ENCODE measurements at places on chromosomes 7 and 10.

DNA sequence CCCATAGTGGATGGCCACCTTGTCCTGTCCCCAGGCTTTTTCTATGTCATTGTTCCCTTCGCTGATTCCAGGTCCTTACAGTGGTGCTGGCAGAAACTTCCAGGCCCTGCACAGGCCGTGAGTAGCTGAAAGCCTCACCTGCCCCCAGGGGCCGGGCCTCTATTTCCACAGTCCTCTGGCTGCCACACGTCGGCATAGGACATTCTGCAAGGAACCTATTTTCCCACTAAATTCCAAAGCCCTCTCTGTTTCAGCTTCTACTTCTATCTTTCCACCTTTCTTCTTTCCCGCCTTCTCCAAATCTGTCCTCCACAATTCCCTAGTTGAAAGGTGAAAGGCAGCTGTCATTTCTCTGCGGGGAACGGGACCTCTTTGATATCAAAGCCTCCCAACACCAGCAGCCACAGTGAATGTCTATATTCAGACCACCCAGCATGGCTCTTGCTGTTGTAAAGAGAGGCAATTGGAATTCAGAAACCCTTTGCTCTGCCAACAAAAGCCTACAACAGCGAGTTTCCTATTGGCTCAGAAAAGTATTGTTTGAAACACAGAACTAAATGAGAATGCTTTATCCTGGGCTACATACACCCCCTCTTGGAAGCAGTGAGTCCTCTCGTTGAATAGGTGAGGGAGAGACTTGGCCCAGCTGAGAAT, 607.7 kb downstream of the GALNT17 start:
- H3K4me3 ChIP-seq: no peak overlapping the region
- no peaks in the 10 kb centered on the region for H3K4me1 ChIP-seq
- peaks cover 8% of the 10 kb centered on the region for H3K27me3 ChIP-seq
- no peak overlapping the region for H3K27ac ChIP-seq

DNA sequence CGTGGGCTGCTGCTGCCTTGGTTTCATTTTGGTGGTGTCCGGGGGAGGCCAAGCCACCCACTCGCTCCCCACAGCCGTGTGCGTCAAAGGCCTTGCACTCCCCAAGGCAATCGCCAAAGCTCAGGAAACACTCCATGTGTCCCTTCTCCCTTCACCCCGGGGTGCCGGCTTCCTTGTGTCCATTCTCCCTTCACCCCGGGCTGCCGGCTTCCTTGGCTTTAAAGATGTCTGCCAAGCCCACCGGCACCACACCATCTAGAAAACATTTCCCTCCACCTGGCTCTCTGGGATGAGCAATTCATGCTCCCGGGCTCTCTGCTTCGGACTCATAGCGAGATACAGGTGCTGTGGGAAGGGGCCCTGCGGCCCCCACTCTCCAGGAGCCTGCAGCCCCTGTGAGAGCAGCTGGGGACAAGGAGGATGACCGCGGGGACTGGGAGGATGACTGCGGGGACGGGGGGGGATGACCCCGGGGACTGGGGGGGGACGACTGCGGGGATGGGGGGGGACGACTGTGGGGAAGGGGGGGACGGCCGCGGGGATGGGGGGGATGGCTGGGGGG, 322.1 kb downstream of the DNAJB6 start:
- DNase-seq: peak; percentile 69
- no peaks in the 10 kb centered on the region for H3K36me3 ChIP-seq
- no peak overlapping the region for H3K27ac ChIP-seq
- no peaks in the 10 kb centered on the region for H3K4me1 ChIP-seq
- H3K4me3 ChIP-seq: no peak overlapping the region

GRCh38 chr7:26861050-26861449, 3.3 kb downstream of the SKAP2 start:
- H3K4me3 ChIP-seq: no peak overlapping the region
- no peak for DNase-seq
- H3K36me3 ChIP-seq: no peaks in the 10 kb centered on the region
- H3K27me3 ChIP-seq: no peaks in the 10 kb centered on the region

DNA sequence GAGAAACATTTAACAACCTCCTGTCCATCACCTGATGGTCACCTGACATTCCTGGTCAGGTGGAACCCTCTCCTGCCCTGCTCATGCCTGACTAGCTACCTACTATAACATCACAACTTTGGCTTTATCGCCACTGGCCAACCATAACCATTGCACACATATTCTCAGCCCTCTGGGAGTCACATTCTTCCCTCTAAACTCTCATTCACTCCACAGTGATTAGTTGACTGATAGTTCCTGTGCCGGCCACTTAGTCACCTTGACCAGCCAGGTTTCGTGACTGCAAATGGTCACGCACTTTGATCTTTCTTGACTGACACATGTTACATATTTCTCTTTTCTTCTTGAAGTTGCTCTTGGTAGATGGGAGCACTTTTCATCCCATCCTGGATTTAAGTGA, 50.1 kb downstream of the GNAI1 start:
- no peak overlapping the region for H3K4me3 ChIP-seq
- no peaks in the 10 kb centered on the region for H3K27me3 ChIP-seq
- no peak overlapping the region for H3K27ac ChIP-seq
- H3K36me3 ChIP-seq: no peaks in the 10 kb centered on the region

DNA sequence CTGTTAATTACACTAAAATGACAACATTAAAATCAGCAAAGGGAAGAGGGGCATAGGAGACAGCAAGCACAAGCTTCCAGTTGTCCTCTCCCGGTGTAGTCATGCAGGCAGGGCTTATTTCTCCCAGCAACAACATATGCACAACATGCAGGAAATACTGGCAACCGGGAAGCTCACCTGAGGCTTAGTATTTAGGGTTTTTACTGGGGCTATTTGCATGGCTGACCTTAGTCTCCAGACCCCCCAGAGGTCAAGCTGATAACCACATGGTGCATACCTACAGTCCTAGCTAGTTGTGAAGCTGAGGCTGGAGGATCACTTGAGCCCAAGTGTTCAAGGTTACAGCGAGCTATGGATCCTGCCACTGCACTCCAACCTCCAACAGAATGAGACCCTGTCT, 12.8 kb upstream of the JMJD1C start:
- peaks cover 3% of the 10 kb centered on the region for H3K4me1 ChIP-seq
- no peaks in the 10 kb centered on the region for H3K36me3 ChIP-seq
- no peak for DNase-seq
- H3K27me3 ChIP-seq: no peaks in the 10 kb centered on the region

DNA sequence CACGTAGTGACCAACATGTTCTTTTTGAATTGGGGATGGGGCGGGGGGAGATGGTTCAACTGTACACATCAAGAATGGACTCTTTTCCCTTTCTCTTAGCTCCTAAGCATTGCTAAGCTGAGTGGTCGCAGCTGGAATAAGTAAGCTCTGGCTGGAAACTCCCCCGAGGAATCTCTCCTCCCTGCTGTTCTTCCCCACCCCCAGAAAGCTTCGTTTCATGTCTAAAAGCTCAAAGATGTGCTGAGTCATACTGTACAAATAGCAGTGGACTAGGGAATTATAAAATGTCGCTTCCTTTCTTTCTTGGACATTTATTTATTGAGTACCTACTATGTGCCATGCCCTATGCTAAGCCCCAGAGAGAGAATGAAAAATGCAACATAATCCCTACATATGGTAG, 191.1 kb upstream of the ADO start:
- no peak for DNase-seq
- no peaks in the 10 kb centered on the region for H3K4me1 ChIP-seq
- no peaks in the 10 kb centered on the region for H3K36me3 ChIP-seq
- no peak overlapping the region for H3K27ac ChIP-seq
- H3K27me3 ChIP-seq: no peaks in the 10 kb centered on the region

DNA sequence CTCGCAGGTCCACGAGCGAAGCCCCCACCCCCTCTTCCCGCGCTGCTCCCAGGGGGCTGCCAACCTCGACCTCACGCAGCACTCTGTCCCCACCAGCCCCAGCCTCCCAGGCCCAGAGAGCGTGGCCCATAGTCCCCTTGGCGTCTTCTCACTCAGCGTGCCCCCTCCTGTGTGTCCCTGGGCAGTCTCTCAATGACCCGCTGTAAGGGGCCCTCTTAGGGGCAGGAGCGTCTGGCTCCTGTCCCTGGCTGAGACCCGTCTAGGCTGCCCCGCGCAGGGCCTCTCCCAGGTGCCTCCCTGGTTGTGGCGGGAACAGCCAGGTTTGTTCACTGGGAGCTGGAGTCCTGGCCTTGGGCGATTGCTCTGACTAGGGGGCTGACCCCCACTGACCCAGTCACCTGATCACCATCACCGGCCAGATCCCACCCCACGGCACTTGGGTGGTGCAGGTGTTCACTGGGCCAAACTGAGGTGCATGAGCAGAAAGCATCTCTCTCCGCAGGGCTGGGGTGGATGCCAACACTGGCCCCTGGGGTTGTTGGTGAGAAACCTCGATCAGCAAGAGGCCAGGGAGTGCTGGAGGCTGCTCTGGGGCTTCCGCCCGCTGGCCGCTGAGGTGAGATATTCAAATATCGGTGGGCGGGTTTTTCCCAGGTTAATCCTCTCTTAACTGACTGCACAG, 12.6 kb upstream of the WDFY4 start:
- peaks cover 11% of the 10 kb centered on the region for H3K27me3 ChIP-seq
- DNase-seq: no peak
- no peaks in the 10 kb centered on the region for H3K4me1 ChIP-seq
- no peaks in the 10 kb centered on the region for H3K36me3 ChIP-seq

DNA sequence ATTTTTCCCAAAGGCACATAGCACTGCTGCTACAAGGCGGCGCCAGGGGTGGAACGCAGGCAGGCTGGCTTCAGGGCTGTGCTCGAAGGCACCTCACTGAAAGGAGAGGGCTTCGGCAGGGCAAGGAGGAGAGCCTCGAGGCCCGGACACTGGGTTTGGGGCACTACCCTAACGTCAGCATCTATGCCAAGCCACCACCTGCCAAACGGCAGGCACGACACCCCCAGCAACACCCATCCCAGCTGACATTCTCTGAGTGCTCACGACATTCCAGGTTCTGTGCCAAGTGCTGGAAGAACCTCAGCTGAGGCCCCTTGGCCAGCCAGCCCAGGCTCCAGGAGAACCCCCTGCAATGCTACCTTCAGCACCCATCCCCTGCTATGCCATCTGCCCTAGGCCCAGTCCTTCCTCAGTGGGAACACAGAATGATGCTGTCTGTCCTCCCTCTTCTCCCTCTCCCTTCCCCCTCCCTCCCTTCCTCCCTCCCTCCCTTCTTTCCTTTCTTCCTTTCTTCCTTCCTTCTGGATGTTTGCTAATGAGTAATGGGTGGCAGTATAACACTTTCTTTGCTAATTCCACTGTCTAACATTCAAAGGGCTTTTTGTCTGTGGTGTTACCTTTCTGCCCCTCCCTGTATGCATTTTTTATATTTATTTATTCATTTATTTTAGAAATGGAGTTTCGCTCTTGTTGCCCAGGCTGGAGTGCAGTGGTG, 24.3 kb downstream of the ZCCHC24 start:
- DNase-seq: no peak
- peaks cover 82% of the 10 kb centered on the region for H3K4me1 ChIP-seq
- no peak overlapping the region for H3K4me3 ChIP-seq
- no peak overlapping the region for H3K27ac ChIP-seq

- no peaks in the 10 kb centered on the region for H3K36me3 ChIP-seq
- no peak for DNase-seq
Measured at GRCh38 chr10:70458329-70459060, 17.0 kb upstream of the NODAL start.

DNA sequence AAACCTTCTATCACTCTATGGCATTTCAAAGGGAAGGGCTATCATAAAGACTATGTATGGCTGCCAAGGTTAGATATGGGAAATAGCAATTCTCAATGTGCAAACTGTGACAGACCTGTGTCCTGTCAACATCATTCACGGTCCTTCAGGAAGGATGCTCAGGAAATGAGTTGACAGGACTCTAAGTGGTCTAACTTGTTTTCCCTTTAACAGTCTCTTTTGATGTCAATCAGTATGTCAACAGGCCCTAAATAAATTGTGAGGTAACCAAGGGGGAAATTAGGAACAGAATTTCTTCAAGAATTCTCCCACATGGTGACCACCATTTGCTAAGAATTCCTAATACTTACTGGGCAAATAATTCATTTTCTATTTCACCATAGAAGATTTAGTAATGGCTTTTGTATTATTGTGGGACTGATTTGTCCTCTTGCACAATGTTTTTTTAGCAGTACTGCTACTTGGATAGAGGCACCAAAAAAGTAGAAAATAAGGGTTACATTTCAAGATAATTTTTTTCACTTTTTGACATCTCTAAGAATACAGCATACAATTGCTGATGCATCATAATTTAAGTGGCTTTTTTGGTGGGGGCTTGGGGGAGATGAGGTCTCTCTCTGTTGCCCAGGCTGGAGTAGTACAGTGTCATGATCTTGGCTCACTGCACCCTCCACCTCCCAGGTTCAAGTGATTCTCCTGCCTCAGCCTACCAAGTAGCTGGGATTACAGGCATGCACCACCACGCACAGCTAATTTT, 275.8 kb downstream of the CACNA2D1 start:
- peaks cover 6% of the 10 kb centered on the region for H3K4me1 ChIP-seq
- H3K27me3 ChIP-seq: no peaks in the 10 kb centered on the region
- no peak for DNase-seq
- H3K36me3 ChIP-seq: no peaks in the 10 kb centered on the region
- H3K27ac ChIP-seq: no peak overlapping the region

DNA sequence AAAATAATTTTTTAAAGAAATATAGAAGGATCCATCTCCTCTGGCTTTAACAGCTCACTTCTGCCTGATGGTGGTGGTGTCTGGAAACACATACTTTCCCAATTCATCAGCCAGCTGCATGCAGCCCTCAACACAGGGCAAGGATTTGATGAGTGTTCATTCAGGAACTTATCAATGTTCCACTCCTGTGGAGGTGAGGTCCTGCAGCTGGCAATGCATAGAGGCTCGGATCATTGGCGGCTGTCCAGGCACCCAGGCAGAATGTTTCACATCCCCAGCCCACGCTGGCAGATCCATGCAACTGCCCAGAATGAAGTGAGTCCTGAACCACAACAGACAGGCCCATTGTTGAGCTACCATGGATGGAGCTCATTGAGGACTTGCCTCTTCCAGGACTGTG, 55.2 kb upstream of the KCNMA1 start:
- H3K36me3 ChIP-seq: no peaks in the 10 kb centered on the region
- DNase-seq: no peak
- no peak overlapping the region for H3K27ac ChIP-seq
- no peaks in the 10 kb centered on the region for H3K4me1 ChIP-seq
- no peak overlapping the region for H3K4me3 ChIP-seq
- peaks cover 8% of the 10 kb centered on the region for H3K27me3 ChIP-seq

DNA sequence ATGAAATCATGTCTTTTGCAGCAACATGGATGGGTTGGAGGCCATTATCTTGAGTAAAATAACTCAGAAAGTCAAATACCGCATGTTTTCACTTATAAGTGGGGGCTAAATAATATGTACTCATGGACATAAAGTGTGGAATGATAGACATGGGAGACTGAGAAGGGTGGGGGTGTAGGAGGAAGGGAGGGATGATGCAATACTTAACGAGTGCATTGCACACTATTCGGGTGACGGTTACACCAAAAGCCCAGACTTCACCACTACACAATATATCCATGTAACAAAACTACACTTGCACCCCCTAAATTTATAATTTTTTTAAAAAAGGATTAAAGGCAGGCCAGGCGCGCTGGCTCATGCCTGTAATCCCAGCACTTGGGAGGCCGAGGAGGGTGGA, 13.6 kb downstream of the LGI1 start:
- H3K27ac ChIP-seq: no peak overlapping the region
- no peak for DNase-seq
- H3K4me1 ChIP-seq: no peaks in the 10 kb centered on the region
- H3K36me3 ChIP-seq: no peaks in the 10 kb centered on the region
- H3K27me3 ChIP-seq: peaks cover 10% of the 10 kb centered on the region

- H3K27me3 ChIP-seq: no peaks in the 10 kb centered on the region
- H3K4me1 ChIP-seq: no peaks in the 10 kb centered on the region
- no peak for DNase-seq
- H3K4me3 ChIP-seq: no peak overlapping the region
Measured at GRCh38 chr7:31254926-31255325, 85.6 kb downstream of the NEUROD6 start.

All from suprapubic skin (tissue), 4 donors.